Left cardiac atrium (tissue), 4 donors: ENCODE measurements at places on chromosomes 1 and 21. TPM values are rescaled to one million over a fixed set of nuclear protein-coding genes. Genes with fewer than 3 reads are reported as not detected.

DNA sequence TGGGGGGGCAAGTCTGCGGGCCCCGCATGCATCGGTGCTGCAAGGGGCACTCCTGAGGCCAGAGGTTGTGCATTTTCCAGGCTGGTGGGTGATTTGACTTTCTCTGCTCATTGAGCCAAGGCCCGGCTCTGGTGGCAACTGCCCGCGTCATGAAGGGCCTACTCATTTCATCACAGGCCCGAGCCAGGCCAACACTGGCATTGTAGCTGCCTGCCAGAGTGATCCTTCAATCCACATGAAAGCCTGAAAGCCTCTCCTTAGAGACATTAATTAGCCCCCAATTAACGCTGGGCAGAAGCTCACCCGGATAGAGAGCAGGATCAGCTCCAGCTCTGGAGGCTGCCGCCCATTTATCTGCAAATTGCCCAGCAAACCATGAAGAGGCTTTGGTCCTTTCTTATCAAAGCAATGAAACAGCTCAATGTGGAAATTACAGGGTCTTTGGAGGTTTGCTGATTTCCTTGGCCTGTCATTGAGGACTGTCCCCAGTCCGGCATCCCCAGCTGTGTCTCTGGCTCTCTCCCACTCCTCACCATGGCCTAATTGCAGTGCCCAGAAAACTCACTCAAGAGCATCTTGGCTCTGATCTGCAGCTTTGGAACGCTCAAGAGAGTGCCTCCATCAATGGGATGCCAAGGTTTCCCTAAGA is 50.4 kb upstream of the STUM start:
- no peak for DNase-seq

GRCh38 chr1:50423670-50424000 is 392 bp upstream of the DMRTA2 start:
- DNase-seq, result no peak

- no peak for DNase-seq
Measured at GRCh38 chr1:197920067-197920396, 2.9 kb downstream of the LHX9 start.

DNA sequence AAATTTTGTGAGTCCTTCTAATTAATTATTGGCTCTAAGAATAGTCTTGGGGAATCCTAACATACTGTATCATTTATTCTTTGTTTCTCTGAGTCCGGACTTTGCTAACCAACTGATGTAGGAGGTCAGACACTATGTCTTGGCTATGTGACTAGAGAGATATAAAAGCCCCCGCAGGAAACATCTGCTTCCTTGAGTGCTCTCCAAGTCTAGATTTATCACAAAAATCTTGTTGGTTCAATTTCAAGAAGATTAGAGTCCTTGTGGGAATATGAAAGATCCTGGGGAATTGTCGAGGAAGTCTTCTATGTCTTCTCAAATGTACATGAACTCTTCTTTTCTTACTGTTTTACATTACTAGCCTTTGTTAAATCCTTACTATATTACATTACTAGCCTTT is 1712.5 kb downstream of the NCAM2 start:
- DNase-seq, result no peak

DNA sequence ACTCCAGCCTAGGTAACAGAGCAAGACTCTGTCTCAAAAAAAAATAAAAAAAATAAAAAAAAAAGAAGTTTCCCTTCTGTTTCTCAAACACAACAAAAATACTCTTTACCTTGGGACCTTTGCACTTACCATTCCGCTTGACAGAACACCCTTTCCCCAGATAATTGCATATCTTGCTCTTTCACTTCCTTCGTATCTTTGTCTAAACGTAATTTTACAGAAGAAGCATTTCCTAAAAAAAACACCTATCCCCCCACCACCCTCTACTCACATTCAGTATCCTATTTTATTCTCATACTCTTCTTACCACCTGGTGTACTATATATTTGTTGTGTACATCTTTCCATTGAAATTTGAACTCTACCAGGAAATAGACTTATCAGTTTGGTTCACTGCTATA is 32.7 kb downstream of the ASH1L start:
- no peak for DNase-seq

DNA sequence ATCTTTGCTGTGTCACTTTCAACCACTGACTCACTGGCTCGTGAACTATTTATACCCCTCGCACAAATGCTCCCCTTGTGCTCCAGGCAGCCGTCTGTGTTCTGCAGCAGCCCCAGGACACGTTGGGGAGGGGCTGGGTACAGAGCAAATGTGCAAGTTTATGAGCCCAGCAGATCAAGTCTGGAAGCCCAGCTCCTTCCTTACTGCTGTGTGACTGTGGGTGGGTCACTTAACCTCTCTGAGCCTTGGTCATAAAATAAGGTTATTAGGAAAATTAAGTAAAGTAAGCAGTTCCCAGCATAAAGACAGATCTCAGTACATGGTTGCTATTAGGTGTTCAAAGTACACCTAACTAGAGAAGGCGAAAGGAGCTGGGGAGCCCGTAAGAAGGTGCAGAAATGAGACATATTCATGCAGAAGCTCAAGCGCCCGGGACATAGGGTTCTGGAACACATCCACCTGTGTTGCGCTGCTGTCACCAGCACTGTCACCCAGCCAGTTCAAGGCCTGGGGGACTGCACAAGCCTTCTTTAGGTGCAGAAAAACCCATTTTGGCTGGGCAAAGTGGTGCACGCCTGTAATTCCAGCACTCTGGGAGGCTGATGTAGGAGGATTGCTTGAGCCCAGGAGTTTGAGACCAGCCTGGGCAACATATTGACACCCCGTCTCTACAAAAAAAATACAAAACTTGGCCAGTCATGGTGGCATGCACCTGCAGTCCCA is 13.8 kb downstream of the EFHD2 start:
- DNase-seq, result no peak

GRCh38 chr1:183278739-183279591 is 92.9 kb downstream of the LAMC2 start:
- DNase-seq, result no peak

DNA sequence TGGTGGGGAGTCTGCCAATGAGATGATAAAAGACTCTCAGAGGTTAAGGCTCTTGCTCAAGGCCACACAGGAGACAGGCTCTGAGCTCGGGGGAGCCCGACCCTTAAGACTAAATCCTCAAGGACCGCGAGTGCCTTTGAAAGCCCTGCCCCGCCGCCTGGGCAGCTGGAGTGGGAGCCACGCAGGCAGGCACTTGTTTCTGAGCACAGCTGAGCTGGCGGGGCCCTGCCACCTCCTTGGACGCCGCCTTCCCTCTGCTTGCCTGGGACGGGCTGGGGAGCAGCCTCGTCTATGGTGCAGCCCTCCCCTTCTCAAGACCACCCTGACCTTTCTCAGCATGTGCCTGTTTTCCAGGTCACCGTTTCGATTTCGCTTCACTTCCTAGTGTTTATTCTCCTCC is 169.3 kb downstream of the CAMTA1 start:
- DNase-seq, result no peak

The INTS11 gene
- total RNA-seq, result 60.0 TPM

The FAM131C gene
- 6.5 TPM for total RNA-seq

- DNase-seq, result no peak
Measured at GRCh38 chr1:155241841-155242264, 13.4 kb downstream of the ENTREP3 start.

DNA sequence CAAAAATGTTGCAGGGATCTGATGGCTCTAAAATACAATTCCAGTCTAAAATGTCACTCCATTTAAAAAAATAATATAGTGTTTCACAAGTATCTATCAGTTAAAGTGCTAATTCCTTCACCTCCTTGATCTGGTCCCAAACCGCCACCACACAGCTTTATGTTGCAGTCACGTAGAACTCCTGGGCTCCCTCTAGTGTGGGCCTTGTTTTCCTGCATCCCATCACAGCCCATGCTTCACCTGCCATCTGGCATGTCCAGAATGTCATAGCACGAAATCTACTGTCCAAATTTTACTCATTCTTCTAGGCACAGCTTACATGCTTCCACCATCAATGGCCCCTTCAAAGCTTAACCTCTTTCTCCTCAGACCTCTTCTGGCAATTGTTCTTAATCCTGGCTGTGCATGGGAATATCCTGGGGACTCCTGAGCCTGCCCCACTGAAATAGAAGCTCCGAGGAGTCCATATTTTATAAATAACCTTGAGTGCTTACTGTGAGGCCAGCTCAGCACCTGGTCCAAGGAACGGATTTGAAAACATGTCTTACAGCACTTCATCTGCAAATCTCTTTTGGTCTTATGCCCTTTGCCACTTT is 15.5 kb downstream of the FYB2 start:
- DNase-seq, result no peak

DNA sequence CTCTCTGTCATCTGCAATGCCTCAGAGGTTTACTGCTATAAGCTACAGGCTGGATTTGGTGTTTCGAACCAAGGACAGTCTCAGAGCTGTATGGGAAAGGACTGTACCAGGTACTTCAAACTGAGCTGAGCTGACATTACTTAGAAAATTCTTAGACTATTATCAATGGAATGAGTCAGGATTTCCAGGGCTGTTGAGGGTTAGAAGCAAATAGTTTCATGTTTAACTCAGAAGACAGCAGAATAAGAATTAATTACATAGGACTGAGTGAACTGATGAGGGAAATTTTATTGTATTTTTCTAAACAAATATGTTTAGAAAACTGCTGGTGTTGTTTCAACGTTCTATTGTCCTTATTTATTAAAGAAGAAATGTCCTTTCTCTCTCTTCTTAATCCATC is 74.3 kb upstream of the CAPZB start:
- no peak for DNase-seq

The LCE2A gene
- not detected for total RNA-seq

The LCE1E gene
- total RNA-seq, result not detected

GRCh38 chr1:184300446-184300845 is 86.4 kb upstream of the C1orf21 start:
- DNase-seq, result no peak

- DNase-seq, result no peak
Measured at GRCh38 chr1:116825720-116826438, 71.6 kb downstream of the CD2 start.

DNA sequence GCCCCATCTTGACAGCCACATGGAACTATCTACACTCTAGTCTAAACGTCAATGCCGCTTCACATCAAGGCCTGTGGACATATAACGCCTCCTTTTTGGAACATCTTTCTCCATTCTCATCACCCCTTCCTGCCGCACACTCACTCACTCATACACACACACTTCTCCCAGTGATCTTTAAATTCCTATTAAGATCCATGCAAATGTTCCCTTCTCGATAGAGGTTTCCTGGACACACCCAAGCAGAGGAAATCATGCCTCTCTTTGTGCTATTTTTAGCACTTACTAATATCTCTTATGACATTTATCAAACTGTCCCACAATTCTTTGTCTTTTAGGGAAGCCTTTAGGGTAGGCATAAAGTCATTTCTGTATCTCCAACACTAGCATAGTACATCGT is 28.2 kb upstream of the SLAMF9 start:
- no peak for DNase-seq

The ASPM gene
- 0.53 TPM for total RNA-seq
